ENCODE measurements at places on chromosomes 2 and 18.

DNA sequence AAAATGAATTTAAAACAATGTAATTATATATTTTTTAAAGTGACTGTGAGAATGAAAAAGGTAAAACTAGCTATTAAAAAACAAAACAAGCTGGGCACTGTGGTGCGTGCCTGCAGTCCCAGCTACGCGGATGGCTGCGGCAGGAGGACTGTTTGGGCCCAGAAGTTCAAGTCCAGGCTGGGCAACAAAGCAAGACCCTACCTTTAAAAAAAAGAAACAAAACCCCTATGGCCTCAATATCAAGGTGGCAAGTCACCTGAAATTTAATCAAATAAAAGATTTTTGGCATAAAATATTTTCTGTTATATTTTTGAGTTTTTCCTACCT, 46.9 kb upstream of the STRN start:
- DNase-seq = no peak

GRCh38 chr2:235085476-235085875, 133.7 kb downstream of the SH3BP4 start:
- no peak for DNase-seq

DNA sequence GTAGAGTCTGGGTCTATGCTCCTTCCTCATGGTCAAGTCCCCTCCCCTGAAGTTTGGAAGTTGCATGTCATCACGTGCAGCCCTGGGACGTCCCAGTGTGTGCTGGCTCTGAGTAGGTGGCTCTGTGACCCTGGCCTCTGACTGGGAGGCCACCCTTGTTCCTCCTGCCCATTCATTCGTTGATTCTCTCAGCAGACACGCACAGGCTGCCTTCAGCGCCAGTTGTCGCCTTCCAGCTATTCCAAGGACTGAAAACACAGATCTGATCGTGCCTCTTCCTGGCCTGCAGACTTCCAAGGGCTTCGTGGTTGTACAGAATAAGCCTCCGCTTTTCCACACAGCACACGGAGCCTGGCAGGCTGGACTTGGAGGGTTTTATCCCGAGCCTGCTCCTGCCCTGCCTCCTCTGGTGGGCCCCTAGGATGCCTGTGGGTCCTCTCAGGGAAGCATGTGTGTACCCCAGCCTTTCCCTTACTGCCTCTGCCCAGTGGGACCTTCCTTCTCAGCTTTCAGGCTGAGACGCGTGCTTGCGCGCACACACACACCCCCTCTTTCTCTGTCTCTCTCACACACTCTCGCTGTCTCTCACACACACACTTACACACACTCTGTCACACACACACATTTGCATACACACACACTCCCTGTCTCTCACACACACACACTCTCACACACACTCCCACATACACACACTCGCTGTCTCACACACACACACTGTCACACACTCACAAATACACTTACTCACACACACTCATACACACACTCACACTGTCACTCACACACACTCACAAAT, 17.7 kb downstream of the SH3BP4 start:
- no peak for DNase-seq

GRCh38 chr2:446963-447530, 159.2 kb upstream of the ALKAL2 start:
- no peak for DNase-seq
